ENCODE measurements at places on chromosomes 2 and 18.

- no peak for DNase-seq
These were observed 68.8 kb downstream of the UNC80 start for GRCh38 chr2:209840434-209840833.

DNA sequence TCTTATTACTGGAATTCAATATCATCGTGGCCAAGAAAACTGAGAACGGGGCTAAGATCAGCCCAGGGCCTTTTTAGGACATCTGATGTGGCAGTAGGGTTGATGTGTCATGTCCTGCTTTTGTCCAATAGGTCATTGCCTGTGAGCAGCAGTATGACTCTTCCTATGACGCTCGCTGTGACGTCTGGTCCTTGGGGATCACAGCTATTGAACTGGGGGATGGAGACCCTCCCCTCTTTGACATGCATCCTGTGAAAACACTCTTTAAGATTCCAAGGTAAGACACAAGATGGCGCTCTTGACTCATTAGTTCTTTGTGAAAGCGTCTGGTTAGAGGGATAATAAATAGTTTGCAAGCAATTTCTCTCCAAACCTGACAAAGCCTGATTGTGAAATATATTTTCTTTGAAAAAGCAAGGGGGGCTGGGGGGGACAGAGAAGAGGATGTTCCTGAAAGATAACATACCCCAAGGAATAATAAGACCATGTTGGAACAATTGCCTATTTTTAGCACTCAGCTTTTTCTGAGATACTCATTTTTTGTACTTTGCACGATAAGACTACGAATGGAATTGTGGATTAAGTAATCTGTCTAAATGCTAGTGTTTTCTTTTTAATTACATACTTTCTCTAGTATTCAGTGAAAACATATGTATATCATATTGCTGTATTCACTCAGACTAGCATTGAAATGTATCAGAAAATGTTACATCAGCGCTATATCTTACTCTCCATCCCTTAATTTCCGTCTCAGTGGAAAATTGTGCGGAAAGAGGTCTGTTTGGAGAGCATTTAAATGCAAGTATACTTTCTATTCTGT is 58.1 kb downstream of the MYO3B start:
- DNase-seq, result peak; percentile 73

DNA sequence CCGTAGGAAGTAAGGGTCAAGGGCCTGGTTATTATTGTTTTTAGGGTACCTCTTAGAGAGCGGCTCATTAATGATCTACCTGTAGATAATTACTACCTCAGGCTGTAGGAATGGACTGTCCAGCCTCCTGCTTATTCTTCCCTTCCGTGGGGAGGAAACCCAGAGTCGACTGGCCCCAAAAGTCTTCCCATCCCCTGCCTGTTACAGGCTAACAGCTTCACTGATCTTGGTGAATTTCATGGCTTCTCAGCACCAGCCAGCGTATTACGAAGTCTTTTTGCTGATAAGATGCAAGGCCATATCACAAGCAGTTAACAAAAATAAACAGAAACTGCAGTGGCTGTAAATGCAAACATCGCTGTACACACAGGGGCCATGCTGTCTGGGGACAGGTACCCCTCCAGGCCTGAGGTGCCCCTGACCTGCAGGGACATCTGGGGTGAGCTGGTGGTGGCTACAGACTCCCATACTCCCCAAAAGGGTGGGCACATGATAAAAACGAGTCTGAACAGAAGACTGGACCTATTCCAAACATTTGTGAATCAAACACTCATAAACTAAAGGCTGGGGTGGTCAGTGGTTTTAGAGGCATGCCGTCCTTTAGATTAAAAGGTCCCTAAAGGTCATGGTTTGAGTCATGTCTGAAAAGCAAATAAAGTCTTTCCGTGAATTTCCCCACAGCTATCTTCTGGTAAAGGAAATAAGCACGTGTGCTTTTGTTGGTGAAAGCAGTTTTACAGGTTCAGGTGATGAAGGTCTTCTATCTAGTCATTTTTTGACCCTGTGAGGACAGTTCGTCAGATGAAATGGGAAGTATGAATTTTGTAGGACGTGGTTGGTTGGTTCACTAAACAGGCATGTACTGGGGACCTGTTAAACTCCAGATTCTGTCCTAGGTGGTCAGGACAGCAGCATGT is 36.7 kb downstream of the TTC39C start:
- DNase-seq, result peak; percentile 61

- peak; percentile 49 for DNase-seq
These were observed 15.8 kb downstream of the SERTAD2 start for GRCh38 chr2:64637931-64638330.

DNA sequence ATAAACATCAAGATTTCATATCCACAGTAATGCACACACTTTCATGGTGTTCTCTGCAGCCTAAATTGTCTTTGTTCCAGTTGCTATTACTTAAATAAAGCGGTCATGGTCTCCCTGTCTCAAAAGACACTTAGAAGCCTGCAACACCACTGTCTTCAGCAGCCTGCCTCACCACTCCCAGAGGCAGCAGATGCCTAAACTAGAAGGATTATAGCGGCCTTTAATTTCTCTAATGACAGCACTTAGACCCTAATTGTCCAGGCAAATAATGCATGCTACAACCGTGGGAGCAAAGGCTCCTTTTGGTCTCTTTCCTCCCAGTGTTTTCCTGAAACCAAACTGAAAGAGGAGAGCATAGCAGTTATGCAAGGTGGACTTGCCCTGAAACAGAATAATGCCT is 248.8 kb upstream of the SLC39A10 start:
- no peak for DNase-seq

All from mesenchymal stem cell (in vitro differentiated cells and primary cell).